Inflammatory macrophage treated with lipopolysaccharide for 4 hours (primary cell): ENCODE measurements at places on chromosomes 2 and 18.

- DNase-seq, result peak; percentile 65
These were observed 77.9 kb upstream of the GLS start for GRCh38 chr2:190802626-190803209.

DNA sequence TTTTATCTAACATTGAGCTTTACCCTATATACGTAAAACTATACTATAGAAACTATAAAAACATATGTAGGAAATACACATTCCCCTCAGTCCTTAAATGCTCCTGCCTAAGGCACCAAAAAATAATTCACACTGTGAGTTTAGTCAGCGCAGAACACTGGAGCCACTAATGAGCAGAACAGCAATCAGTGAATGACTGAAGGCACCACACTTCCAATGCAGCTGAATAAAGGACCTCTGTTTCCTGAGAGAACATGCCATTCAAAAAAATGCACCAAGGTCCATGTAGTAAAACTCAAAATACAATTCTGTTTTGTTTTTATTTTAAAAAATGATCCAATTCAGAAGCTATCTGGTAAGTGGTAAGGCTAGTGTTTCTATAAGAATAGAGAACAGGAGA is 1280.6 kb upstream of the NRXN1 start:
- no peak for DNase-seq

DNA sequence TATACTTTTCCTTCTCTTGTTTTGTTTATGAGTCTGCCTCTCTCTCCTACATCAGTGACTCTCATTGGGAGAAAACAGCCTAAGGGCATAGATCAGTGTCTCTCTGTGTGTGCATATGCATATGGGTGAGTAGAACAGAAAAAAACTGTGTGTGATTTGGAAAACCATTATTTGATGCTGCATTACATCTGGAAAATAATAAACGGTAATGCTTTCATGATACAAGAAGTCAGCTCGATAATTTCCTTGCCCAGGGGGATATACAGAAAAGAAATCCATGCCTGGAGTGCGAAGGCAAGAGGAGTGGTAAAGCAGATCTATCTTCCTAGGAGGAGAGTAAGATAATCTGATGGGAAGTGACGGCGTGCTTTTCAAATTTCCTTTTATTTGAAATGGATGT is 221.5 kb upstream of the LYPD1 start:
- DNase-seq, result no peak

DNA sequence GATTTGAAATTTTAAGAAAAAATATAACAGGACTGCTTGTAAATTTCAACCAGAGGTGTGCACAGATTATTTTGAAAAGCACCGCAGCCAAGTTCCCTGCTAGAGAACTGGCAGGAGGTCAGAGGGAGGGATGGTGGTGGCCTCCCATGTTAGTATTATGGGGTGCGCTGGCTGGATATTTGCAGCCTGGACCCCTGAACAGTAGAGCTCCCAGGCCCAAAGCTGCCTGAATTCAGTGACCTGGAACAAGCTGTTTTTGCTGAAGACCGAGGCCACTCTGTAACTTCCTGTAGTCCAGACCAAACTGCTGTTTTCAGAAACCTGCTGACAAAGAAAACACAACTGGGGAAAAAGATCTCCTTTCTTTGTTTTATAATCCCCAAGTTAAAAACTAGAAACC is 314.3 kb downstream of the TNS1 start:
- no peak for DNase-seq

DNA sequence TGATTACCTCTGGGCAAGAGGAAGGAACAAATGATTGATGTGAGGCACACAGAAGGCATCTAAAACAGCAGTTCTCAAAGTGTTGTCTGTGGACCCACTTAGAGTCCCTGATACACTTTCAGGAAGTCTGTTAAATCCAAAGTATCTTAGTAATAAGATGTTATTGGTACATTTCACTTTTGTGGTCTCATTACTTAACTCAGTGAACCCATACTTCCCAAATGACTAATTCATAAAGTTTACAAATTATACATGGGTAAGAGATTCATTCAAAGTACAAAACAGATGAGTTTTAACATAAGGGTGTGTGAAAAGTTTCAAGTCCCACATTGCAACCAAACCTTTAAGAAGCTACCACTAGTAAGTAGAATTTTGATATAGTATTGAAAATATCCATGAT is 440.5 kb downstream of the NUP35 start:
- DNase-seq, result no peak

DNA sequence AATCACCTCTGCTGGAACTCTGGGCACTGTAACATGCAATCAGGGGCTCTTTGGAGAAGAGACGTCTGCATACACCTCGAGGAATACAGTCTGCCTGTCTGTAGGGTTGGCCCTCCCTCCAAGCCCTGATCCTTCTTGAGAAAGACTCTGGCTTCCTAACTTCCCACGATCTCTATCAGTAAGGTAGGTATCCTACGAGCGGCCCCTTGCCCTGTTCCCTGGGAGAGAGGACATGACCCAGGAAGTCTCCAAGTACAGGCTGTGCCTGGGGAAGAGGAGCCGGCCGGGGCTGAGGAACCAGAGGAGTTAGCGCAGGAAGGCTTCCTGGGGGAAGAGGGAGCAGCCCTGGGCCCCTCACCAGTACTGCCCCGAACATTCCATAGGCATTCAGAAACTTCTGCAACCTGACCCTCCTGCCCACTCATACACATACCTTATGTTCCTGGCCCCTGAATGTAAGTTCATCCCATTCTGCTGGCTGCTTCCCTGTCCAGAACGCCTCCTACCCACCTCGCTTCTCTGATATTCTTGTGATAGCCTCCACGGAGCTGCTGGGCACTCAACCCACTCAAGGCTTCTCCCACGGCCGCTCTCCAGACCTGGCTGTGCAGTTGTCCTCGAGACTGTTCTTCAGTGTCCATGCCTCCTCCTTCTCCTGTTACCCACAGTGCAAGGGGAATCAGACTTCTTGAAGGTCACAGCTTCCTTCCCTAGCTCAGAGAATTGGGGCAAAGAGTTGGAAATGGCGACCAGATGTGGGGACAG is 116.1 kb downstream of the CYP26B1 start:
- no peak for DNase-seq

GRCh38 chr2:5250482-5250881 is 441.7 kb upstream of the SOX11 start:
- no peak for DNase-seq

- DNase-seq, result no peak
These were observed 405.1 kb downstream of the GPD2 start for GRCh38 chr2:156841321-156841720.

- no peak for DNase-seq
These were observed 675.6 kb upstream of the CELF4 start for GRCh38 chr18:38241216-38241615.

DNA sequence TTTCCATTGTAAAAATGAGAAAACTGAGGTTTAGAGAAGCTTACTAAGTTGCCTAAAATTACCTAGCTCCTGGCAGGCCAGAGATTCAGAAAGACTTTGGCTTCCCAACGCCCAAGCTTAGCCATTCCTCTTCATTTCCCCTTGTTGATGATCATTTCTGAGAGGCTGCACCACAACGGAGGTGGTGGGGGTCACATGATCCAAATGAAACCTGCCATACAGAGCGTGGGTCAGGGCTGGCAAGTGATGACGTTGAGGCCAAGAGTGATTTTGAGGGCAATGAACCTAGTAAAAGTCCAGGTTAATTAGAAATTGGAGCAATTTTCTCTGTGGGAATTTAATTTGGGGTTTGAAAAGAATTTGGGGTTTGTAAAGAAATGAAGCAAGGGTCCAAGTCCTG is 109.9 kb downstream of the TMEM182 start:
- no peak for DNase-seq

GRCh38 chr2:102166189-102166845 is 20.5 kb upstream of the IL1RL2 start:
- peak; percentile 71 for DNase-seq

GRCh38 chr2:156309167-156309566 is 23.4 kb downstream of the NR4A2 start:
- peak; percentile 58 for DNase-seq
